Occipital lobe (tissue), 3 donors: ENCODE measurements at places on chromosomes 2 and 18. TPM values are rescaled to one million over a fixed set of nuclear protein-coding genes. Genes with fewer than 3 reads are reported as not detected.

Gene FAM237A
- total RNA-seq = not detected

Gene EFEMP1
- 2.8 TPM for total RNA-seq

Gene CCDC85A
- total RNA-seq = 38.8 TPM

Gene PAIP2B
- 19.0 TPM for total RNA-seq

Gene THSD7B
- 20.0 TPM for total RNA-seq

Gene LDLRAD4
- total RNA-seq = 129 TPM

Gene RAD51AP2
- 0.47 TPM for total RNA-seq

Gene INHA
- total RNA-seq = not detected

Gene SFTPB
- total RNA-seq = 0.16 TPM

Gene ITGA4
- total RNA-seq = 8.7 TPM

Gene MC2R
- total RNA-seq = not detected

Gene CGREF1
- total RNA-seq = 17.3 TPM

Gene KIF5C
- 379 TPM for total RNA-seq

Gene VAMP5
- total RNA-seq = 3.6 TPM

Gene TCF23
- not detected for total RNA-seq

Gene CNOT11
- total RNA-seq = 10.9 TPM

Gene CD8B2
- not detected for total RNA-seq

Gene REG3A
- total RNA-seq = not detected

Gene ZNF804A
- 15.6 TPM for total RNA-seq

Gene STRN
- total RNA-seq = 30.9 TPM

Gene HIBCH
- 19.2 TPM for total RNA-seq

Gene GULP1
- total RNA-seq = 117 TPM

Gene PRKCE
- 62.2 TPM for total RNA-seq

DNA sequence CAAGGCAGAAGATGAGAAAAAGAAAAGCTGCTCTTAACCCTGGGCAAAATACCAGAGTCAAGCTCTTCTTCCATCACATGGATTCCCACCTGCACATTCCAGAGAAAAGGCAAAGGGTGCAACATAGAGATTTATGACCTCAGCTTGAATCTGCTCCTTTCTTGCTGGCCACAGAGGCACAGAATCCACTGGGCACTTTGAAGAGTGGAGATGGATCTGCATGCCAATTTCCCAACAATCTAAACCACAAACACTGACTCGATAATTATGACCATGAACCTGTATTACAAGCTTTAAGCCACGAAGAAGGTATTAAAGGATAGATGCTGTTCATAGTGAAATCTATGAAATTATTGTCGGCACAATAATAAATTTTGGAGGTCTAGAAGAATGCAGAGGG lies 237.3 kb downstream of the PID1 start:
- DNase-seq = no peak

DNA sequence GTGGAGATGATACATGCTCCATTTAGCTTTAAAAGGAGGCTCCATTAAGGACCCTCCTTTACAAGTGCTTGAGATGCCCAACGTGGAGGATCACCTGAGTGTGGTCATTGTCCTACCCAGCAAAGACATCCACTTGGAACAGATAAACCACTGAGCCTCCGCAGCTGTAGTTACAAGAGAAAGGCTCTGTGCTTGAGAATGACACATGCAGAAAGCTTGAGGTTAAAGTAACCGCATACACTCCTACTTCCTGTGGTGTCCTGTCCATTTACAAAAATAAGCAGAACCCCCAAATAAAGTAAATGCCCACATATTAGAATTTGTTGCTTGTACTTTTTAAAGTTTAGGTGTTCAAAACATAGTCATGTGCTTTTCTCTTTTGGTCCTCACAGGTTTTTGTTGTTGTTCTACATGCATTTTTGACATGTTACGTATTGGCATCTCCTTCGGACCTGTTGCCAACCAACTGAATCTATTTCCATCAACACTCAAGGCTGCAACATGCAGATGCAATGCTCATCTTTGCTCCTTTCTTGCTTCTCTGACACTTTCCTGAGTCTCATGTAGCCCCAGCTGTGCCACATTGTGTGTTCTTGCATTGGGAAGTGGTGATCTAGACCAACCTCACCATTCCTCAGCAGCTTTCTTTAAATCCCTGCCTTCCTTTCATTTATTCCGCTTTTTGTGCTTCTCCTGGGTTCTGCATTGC lies 56.0 kb downstream of the SERPINB7 start:
- no peak for DNase-seq

GRCh38 chr2:3493615-3494007 lies 25.7 kb downstream of the ADI1 start:
- DNase-seq = no peak

GRCh38 chr2:165804719-165805118 lies 10.7 kb upstream of the GALNT3 start:
- DNase-seq = no peak

DNA sequence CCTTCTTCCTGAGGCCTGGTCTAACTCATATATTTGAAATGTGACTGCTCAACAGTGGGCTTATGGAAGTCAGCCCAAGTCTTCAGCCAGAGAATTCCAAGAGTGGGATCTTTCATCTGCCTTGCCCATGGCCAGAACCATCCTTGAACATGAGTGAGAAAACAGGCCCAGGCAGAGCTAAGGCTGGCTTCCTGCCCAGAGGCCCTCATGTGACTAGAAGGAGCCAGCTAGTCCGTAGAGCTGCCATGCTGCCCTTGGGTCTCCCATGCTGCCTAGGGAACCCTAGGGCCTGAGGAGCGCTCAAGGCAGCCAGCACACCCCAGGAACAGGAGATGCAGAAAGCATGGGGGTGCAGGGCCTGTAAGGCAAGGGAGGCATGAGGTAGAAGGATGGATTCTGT lies 203.6 kb downstream of the FHOD3 start:
- no peak for DNase-seq

- DNase-seq = no peak
Observed at GRCh38 chr18:77366067-77366719, 116.5 kb downstream of the GALR1 start.

GRCh38 chr2:112601754-112602153 lies 17.3 kb downstream of the CHCHD5 start:
- DNase-seq = no peak

GRCh38 chr2:120867290-120868241 lies 131.9 kb downstream of the GLI2 start:
- DNase-seq = peak; percentile 47

GRCh38 chr18:48455555-48456478 lies 46.6 kb upstream of the ZBTB7C start:
- no peak for DNase-seq

DNA sequence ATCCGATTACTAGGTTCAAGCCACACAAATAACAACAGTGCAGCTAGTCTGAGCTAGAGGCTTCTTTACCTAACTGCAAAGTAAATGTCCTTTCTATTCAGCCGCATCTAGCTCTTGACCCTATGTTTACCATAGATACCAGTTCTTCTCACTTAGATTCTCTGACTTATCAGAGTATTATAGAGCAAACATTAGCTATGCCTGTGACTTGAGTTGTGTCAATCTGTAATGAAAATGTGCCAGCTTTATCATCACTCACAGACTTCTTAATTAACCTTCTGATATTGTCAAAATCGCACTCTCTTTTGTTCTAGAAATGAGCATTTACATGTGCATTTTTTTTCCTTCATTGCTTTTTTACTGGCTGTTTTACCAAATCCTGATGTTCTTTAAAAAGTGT lies 79.9 kb downstream of the BCL11A start:
- DNase-seq = no peak

DNA sequence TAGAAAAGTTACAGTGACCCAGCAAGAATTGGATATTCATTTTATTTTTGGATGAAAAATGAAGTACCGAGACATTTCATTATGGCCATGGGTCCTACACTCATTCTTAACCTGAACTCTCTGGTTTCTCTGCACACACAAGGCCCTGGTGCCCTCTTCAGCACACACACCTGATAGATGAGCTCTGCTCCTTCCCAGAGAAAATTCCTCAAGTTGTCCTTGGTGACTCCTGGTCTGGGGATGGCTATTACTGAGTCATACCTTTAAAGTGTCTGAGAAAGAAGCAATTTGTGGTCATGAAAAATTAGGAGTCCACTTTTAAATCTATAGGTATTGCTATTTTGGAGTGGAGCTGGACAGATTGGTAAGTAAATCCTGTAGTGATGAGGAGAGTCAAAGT lies 311.5 kb downstream of the CDH2 start:
- no peak for DNase-seq

DNA sequence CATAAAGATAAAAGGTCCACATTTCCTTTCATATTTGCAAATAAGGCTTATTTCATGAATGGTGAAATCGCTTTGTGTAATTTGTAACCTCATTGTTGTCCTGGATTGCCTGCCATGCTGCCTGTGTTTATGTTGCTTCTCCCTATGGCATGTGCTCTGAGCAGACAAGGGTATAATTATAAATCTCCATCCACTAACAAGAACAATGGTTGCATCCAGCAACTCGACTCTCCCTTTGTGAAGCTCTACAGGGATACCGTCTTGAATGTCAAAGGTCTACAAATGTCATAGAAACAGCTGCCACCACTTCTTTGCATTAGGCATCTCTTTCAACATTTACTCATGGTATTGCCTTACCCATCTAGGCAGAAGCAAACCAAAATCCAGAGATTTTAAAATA lies 209.6 kb downstream of the SLC8A1 start:
- DNase-seq = no peak

DNA sequence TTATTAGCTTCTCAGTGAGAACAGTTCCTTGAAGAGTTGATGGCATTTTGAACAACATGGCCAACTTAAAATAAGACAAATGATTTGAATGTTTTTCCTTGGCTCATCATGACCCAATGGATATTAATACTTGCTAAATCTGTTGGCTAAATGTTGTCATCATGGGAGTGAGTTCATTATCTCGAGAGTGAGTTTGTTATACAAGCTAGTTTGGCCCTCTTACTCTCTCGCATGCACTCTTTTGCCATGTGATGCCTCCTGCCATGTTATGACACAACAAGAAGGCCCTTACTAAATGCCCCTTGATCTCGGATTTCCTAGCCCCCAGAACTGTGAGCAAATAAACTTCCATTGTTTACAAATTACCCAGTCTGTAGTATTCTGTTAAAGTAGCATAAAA lies 22.9 kb upstream of the SANBR start:
- no peak for DNase-seq

- no peak for DNase-seq
Observed at GRCh38 chr2:135925571-135925970, 49.3 kb upstream of the MCM6 start.

DNA sequence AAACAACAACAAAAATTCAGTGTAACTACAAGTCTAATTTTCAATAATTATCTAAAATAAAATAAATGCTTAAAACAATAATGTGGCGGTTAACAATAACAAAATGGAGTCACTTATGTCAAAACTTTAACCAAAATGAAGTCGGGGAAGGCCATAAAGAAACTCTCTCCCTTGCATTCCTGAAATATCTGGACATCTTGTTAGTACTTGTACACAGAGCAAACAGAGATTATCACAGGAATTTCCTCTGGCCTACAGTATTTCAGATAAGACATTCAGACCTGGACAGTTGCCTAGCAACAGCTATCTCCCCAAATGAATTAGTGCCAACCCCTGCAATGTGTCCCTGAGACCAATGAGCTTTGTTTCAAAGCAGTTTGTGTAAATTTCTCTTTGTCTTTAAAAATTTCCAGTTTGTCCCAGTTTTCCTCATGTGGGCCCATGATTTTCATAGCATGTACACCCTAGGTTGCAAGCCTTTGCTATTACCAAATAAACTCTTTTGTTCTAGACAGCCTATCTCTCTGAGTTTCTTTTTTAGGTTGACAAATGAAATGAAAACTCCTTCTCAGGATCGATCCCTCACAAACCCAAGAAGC lies 68.6 kb downstream of the EXOC6B start:
- no peak for DNase-seq

- DNase-seq = no peak
Observed at GRCh38 chr18:12911025-12911928, 27.2 kb upstream of the PTPN2 start.

DNA sequence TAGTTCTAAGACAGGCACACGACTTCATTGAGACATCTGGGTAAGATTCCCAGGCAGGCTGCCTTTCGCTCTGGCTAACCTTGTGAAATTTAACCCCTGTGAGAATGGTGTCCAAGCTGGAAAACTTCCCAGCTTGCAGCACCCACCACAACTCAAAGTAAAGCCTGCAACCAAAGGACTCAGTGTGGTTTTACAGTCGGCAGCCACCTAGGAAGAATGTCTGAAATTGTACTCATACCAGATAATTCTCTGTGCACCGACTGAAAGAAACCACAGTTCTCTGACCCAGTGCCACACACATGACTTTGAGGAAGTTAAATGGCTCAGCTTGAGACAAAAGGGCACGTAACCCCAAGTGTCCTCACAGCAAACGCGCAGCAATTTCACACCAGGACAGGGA lies 125.7 kb downstream of the RBMS1 start:
- no peak for DNase-seq

DNA sequence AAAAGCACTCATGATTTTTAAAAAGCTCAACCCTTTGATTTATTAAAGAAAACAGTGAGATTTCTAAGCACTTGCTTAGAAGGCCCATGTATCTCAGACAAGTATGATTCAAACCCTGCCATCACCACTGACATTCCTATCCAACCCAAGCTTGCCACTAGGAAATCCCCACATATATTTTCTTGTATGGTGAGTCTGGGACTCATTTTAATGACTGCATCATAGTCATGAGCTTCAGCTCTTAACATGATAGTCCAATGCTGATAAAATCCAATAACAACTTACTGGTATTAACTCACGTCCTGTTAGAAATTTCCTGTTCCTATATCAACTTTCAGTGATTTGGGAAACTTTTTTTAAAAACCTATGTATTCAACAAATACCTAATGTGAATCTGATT lies 39.4 kb upstream of the NCKAP5 start:
- DNase-seq = no peak

DNA sequence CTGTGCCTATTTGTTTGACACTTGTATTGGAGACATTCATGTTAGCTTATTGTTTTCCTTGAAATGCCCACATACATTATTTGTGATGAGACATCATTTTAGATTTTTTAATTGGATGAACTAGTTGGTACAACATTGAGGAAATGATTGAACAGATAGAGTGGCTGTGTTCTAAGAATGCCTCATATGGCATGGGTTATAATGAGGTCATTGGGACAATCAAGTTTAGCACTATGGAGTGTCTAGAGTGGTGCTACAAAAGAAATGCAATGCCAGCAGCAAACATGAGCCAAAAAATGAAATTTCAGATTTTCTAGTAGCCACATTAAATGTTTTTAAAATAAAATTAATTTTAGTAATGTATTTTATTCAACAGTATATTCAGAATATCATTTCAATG lies 28.1 kb downstream of the ACVR2A start:
- no peak for DNase-seq

GRCh38 chr2:70044290-70045040 lies 42.8 kb upstream of the PCBP1 start:
- no peak for DNase-seq

GRCh38 chr2:234091883-234092282 lies 41.4 kb downstream of the SPP2 start:
- no peak for DNase-seq
